ENCODE measurements at places on chromosomes 4 and X.

DNA sequence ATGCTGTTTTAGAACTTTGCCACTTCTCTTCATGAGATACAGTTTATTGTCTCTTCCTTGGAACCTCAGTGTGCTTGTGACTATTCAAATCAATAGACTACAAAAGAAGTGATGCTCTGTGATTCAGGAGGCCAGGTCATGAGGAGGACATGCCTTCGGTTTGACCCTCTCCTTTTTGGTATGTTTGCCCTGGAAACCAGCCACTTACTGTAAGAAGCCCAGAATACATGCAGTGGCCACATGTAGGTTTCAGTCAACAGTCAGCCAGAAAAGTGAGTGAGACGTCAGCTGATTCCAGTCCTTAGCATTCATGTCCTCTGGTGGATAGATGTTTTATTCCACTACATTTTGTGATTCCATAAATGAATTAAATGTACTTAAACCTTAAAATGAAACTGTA is 328.7 kb downstream of the PCDH18 start:
- no peak for DNase-seq

DNA sequence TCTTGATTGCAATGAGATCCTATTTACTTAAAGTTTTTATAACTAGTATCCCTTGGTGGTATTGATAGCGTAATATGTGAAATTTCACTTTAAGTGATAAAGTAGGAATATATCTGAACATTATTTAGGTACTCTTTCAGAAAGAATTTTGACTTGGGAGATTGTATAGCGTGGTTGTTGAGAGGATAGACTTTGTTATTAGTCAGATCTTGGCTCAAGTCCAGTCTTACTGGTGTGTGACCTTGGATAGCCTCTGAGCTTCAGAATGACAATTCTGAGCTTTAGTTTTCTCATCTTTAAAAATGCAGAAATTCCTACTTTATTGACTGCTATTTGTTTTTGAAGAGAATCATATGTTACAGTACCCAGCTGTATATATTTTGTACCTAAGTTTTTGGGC is 32.6 kb downstream of the DCK start:
- no peak for DNase-seq

DNA sequence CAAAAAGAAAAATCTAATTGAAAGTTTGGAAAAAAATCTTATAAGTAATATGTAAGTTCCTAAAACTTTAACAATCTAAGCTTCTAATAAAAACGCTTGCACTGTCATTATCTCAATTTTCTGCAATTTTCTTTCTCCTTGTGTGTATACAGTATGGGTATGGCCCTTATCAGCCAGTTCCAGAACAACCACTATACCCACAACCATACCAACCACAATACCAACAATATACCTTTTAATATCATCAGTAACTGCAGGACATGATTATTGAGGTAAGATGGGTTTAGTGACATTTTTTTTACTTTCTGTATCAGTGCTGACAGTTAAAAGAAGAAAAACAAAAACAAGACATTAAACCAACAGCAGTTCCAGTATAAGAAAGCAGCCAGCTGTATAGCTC is 4.9 kb downstream of the STATH start:
- DNase-seq = no peak

- DNase-seq = no peak
Measured at GRCh38 chrX:119948381-119948780, 4.8 kb upstream of the NKAP start.

- DNase-seq = no peak
Measured at GRCh38 chrX:8484360-8484949, 19.8 kb downstream of the VCX3B start.

DNA sequence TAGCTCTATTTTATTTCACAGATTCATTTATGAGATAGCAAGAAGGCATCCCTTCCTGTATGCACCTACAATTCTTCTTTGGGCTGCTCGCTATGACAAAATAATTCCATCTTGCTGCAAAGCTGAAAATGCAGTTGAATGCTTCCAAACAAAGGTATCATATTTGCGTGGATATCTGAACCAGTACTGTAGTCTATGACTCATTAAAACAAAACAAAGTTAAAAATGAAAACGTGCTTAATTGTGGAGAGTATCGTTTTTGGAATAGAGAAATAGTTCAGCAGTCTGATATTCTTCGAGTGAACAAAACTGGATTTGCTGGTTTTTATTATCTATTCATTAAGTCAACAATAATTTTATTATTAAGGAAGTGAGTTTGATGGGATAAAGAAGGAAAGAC is 6.3 kb downstream of the AFP start:
- no peak for DNase-seq

- DNase-seq = no peak
Measured at GRCh38 chr4:15654593-15655222, 449 bp downstream of the FBXL5 start.

- no peak for DNase-seq
Measured at GRCh38 chrX:139969286-139969685, 4.0 kb upstream of the CXorf66 start.

DNA sequence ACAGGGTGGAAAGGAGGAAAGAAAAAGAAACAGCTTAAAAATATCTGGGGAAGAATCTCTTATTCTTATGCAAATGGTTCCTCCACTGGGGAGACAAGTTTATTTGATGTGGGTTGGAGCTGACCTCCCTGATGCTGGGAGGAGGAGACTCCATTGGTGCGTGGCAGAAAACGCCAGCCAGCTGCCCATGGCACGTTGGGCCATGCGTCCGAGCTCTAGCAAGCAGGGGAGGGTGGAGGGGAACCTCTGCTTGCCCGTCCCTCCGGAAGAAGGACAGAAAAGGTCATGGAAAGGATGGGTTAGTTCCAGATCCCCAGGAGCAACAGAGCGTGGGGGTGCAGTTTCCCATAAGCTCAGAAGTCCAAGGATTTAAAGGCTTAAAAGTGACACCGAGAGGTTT is 210.4 kb downstream of the KLHL4 start:
- DNase-seq = no peak

GRCh38 chr4:73376976-73377375 is 27.1 kb upstream of the ALB start:
- DNase-seq = no peak

DNA sequence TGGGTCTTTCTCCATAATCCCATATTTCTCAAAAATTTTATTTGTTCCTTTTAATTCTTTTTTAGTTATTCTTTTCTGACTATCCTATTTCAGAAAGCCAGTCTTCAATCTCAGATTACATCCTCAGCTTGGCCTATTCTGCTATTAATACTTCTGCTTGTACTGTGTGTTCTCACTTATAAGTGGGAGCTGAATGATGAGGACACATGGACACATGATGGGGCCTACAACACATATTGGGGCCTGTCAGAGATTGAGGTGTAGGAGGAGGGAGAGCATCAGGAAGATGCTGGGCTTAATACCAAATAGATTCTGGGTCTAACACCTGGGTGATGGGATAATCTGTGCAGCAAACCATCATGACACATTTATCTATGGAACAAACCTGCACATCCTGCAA is 82.3 kb downstream of the MAGEE1 start:
- no peak for DNase-seq

DNA sequence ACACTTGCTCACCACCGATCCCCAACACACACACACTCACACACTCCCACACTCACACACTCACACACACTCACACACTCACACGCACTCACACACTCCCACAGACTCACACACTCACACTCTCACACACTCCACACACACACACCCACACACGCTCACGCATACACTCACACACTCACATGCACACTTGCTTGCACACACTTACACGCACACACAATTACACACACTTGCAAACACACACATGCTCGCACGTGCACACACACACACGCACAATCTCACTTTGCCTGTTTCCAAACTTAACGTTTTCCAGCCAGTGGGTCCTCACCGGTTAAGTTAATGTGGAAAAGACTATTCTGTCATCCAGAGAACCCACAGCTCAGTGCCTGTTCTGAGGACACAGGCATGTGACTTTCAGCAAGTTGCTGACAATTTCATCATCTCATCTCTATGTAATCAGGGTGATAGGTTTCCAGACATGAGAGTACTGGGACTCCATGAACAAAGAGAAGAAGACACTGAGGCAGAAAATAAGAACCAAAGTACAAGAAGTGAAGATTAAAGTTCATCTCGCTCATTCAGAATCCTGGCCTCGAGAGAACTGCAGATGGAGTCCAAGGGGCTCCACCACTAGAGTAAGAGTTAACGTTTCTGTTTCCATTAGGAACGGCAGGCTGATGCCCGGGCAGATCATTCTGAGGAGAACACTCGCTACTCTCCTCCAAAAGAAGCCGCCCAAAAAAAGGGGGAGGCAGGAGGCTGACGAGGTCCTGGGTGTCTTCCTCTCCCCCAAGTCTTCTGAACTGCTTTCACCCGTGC is 153.2 kb upstream of the FRG1 start:
- no peak for DNase-seq

DNA sequence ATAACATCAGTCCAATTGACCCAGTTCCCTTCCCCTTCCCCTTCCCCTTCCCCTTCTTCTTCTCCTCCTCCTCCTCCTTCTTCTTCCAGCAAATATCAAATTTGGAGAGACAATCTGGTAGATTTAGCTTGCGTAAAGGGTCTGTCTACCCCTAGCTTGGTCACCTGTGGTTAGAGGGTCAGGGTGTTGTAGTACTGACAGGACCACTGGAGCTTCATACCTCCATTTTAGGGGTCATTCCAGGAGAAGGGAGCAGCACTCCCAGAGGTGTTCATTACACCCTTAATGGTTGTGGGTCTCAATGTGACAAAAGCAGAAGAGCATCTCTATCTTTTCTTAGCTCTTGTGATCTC is 3.7 kb upstream of the FGB start:
- DNase-seq = no peak

DNA sequence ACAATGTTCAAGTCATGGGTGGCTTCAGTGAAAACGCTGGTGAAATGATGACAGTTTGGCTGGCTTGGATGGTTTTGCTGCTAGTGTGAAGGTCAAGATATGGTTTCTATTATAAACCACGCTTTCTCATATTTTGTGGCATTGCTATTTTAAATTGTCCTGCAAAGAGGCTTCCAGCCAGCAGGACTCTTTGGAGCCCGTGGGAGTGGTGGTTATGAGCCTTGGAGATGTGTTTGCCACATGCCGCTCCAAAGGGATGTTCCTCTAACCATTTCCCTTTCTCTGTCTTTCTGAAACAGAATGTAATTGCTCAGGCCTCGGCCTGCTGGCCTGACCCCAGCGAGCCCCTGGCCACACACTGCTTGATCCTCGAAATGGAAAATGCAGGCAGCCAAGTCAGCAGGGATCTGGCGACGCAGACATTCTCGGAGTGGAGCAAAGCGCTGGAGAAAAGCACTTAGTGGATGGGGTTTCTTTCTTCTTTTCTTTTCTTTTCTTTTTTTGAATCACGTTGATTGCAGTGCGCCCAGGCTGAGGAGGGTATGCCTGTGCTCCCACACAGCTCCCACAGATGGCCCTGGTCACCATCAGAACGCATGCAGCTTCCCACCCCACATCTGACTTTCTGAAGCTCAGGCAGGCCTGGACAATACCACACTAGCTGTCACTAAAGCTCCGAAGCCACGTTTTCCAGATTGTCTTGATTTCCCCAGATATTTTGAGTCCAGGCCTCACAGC is 114.0 kb downstream of the ENPP6 start:
- DNase-seq = no peak

DNA sequence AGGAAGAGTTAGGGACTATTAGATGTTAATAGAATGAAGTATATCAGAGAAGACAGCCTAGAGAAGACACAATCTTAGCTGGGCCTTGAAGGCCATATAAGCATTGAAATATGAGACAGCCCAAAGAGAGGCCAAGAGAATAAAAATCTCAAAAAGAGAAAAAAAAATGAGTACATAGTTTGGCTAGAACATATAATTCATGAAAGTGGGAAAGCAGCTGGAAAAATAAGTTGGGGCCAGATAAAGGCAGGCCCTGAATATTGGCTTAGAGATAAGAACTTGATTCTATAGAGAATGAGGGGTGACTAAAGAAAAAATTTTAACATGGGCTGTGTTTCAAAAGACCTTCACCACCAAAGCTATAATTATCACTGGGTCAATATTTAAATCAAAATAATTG is 7.4 kb upstream of the UTP3 start:
- no peak for DNase-seq

DNA sequence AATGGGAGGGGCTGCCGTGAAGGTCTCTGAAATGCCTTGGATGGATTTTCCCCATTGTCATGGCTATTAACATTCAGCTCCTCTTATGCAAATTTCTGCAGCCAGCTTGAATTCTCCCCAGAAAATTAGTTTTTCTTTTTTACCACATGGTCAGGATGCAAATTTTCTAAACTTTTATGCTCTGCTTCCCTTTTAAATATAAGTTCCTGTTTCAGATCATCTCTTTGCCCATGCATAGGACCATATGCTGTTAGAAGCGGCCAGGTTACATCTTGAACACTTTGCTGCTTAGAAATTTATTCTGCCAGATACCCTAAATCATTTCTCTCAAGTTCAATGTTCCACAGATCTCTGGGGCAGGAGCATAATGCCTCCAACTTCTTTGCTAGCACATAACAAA is 13.8 kb upstream of the CLDN34 start:
- DNase-seq = no peak

DNA sequence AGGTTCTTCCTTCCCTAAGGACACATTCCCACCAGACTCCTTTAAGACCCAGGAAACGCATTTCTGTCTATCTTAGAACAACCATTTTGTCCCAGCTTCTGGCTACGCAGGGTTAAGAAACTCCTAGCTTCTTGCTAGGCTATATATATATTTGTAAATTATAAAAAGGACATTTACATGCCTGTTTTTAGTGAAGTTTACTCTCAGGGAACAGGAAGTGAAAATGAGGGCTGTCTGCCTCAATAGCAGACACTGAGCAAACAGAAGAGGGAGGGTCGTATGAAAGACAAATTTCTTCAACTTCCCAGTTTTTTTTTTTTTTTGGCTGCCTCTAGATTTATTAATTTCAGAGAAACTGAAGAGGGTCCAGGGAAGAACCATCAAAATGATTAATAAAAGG is 9.3 kb upstream of the FRMPD3 start:
- no peak for DNase-seq

- DNase-seq = no peak
Measured at GRCh38 chrX:108811891-108812290, 75.5 kb upstream of the IRS4 start.

DNA sequence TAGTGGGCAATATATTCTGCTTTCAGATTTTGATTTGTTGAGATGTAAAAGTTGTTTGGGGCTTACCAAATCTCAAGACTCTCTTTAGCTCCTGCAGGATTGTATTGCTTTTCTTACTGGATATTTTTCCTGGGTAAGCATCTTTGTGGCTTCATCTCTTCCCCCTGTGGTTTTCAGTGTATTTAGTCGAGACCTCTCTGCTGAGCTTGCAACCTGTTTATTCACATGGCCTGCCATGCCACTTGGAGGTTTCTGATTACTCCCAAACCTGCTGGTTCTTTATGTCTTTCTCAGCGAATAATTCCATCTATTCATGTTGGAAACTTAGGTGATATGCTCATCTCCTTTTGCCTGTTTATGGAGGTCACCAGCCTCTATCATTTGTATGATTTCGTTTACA is 10.9 kb downstream of the CCNG2 start:
- no peak for DNase-seq

Measured in cerebellar nuclear complex (tissue), 1 donor.